ENCODE measurements at places on chromosomes 3 and 15.

DNA sequence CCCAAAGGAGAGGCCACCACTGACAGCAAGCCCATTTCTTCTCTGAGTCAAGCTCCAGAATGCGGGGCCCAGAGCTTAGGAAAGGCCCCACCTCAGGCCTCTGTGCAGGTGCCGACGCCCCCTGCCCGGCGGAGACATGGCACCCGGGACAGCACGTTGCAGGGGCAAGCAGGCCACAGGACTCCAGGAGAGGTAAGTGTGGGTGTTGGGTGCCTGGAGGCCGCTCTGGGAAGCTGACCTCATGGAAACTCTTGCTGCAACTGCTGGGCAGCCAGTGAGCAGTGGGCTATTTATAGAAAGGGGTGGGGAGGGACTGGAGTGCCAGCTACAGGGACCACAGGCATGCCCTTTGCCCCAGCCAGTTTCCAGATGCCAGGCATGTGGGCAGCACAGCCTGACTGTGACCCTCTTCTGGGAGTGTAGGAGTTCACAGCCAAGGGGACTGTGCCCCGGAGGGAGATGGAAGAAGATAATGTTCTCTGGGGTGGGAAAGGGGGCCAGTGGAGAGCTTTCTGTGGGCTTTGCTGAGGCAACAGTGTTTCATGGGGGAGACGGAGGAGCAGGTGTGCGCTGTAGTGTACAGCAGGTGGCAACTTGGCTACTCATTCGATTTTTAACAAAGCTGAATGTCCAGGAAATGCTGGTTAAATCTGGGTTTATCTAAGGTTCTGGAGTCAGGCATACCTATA is 23.7 kb downstream of the ALPK3 start:
- DNase-seq: peak; percentile 71

- DNase-seq: no peak
Measured at GRCh38 chr15:40452296-40453090, 11.7 kb downstream of the BAHD1 start.

GRCh38 chr15:55710286-55710685 is 32.7 kb downstream of the PRTG start:
- DNase-seq: no peak

DNA sequence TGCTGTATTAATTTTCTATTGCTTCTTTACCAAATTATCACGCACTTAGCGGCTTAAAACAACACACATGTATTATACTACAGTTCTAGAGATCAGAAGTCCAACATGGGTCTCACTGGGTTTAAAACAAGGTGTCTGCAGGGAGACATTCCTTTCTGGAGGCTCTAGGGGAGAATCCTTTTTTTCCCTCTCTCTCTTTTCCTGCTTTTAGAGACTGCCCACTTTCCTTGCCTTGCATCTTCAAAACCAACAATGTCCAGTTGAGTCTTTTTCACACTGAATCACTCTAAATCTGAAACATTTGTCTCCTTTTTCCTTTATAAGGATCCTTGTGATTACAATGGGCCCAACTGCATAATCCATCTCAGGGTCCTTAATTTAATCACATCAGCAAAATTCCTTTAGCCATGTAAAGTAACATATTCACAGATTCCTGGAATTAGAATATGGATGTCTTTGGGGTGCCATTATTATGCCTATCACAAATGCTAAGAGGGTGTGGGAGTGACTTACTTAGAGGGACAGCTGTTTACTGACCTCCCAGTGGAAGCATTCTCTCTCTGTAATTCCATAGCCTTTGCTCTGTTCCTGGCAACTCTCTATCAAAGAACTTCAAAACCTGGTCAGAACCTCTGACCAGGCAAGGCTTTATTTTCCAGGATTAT is 21.8 kb downstream of the CD200 start:
- no peak for DNase-seq
